HS-5 (cell line): ENCODE measurements at places on chromosomes 5 and 9.

DNA sequence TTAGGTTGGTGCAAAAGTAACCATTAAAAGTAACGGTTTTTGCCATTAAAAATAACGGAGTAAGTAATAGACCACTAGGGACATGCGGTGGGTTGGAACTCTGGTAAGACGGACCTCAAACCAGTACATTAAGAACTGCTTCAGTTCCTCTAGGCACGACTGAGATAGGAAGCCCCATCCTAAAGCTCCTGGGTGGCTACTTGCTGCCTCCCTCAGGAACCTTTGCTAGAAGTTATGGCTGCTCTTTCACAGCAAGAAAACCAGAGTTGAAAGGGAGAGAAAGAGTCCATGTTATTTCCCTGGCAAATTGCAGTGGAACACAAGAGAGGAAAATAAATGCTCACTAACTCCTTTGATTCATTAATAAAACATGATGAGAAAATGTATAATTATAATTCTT lies 47.6 kb downstream of the MCTP1 start:
- no peak for DNase-seq

DNA sequence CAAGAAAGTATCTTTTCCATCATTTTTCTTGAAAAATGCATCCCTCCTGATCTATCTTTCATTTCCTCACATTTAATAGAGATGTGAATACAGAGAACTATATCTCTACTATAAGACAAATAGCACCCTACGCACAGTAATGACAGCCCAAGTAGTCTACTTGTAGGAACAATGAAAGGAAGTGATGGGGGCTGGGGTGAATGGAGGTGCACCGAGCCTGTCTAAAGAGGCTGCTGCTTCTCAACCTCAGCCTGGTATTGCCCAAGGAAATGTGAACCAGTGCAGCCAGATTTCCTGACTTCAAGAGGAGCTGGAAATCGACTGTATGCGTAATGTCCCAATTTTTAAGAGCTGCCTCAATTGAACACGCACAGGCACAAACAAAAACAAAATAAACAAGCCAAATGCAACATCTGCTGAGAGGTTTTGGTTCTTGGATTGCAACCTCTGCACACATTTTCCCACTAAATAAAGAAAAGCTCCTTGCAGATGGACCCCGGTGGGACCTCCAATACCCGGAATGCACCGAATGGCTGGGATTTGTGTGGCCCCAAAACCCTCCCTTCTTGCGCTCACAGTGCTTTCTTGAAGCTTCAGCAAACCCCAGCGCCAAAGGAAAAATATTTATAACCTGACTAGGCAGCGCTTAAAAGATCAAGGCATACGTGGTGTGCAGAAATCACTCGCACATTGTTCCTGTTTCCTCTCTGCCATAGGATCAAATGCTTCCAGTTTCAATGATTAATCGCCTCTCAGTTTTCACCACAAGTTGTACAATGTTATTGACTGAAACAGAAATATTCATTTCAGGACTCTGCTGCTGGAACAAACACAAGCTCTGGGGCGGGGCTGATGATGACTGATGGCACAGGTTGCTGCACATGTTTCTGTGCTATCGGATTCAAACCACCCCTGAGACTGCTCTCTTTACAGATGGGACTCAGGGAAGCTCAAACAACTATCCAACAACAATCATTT lies 68.3 kb downstream of the KCNIP1 start:
- DNase-seq = peak; percentile 35

DNA sequence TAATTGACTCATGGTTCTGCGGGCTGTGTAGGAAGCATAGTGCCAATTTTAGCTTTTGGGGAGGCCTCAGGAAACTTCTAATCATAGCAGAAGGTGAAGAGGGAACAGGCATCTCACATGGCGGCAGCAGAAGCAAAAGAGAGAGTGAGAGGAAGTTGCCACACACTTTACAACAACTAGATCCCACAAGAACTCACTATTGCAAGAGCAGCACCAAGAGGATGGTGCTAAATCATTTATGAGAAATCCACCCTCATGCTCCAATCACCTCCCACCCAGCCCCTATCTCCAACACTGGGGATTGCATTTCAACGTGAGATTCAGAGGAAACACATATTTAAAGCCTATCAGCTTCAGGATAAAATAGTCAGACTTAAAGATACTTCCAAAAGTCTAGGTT lies 36.1 kb upstream of the LPAR1 start:
- DNase-seq = no peak

- DNase-seq = peak; percentile 23
Measured at GRCh38 chr5:43602461-43603343, at the start of gene NNT. TSS of gene NNT (plus strand) at chr5:43603180. CDS start at chr5:43609196, 6,016 bp downstream.

- DNase-seq = no peak
Measured at GRCh38 chr9:85702726-85703289, 38.9 kb downstream of the AGTPBP1 start.

GRCh38 chr9:111282845-111283244 lies 47.2 kb downstream of the OR2K2 start:
- no peak for DNase-seq

DNA sequence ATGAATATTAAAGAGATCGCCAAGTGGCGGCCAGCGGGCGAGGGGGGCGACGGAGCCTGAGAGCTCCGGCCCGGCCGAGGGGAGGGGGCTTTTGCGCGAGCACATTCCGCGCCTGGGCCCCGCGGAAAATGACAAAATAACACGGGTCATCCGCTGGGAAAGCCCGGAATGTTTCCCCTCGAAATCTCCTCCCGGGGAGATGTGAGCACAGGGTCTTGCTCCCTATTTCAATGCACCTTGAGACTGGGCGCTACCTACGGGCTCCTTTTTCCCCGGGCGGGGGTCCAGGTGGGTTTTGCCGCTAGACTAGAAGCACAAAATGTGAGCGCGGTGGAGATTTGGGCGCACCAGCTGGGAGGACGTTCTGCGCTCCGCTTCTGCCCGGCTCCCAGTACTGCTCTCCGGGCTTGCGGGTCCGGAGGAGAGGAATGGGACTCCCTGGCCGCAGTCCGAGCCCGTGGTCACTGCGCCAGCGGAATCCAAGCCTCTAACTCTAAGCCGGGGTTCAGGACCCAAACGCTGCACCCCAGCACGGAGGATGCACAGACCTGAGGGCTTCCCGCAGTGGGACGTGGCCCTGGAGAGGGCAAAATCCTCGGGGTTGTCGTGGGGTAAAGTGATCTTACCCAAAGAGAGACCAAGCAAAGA lies 2.8 kb upstream of the PRDM12 start:
- DNase-seq = no peak

- no peak for DNase-seq
Measured at GRCh38 chr5:171429543-171429910, 10.1 kb downstream of the FGF18 start.

GRCh38 chr5:133403741-133404364 lies 208.5 kb downstream of the FSTL4 start:
- DNase-seq = no peak

DNA sequence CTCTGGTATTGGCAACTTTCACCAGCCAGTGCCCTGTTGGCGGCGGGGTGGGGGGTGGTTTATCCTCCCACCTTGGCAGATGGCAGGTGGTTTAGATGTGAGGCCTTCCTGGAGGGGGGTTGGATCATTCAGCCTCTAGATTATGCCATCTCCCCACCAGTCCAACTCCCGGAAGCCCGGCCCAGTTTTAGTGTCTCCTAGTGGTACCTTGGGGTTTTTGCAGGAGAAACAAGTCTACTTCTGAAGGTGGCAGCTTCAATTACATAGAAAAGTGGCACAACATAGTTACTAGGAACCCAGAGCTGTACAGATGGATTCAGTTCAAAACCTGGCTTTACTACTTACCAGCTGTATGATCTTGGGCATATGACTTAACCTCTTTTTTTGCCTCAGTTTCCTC lies 11.3 kb downstream of the PRLR start:
- no peak for DNase-seq

- DNase-seq = no peak
Measured at GRCh38 chr5:34001241-34001841, 6.5 kb downstream of the AMACR start.

GRCh38 chr5:149747833-149748366 lies 17.8 kb downstream of the PPARGC1B start:
- no peak for DNase-seq

DNA sequence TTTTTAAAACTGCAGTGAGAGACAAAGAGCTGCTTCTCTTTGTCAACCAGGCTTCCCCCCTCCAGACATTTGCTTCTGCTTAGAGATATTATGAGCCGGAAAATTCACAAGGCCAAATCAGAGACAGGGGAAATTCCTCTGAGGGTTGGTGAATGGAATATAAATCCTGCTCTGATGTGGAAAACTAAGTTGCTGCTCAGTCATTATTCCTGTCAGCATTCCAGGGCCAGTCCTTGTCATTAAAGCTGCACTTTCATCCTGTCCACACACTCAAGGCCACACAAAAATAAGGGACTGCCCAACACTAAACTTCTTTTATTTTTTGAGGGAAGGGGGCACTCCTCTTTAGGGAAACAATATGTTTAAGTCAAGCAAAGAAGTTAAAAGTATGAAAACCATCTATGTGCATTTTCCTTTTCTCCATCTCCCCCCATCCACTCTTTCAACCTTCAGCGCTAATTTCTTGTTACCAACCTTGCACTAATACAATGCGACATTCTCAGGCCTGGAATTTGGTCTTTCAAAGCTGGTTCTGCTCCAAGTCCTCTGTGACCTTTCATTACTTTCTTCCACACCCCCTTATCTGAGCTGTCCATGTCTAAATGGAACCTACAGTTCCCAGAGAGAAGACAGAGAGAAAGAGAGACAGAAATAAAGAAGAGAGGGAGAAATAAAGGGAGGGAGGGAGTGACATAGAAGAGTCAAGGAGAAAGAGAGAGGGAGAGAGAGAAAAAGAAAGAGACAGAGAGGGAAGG lies 118.9 kb upstream of the S1PR3 start:
- DNase-seq = no peak

DNA sequence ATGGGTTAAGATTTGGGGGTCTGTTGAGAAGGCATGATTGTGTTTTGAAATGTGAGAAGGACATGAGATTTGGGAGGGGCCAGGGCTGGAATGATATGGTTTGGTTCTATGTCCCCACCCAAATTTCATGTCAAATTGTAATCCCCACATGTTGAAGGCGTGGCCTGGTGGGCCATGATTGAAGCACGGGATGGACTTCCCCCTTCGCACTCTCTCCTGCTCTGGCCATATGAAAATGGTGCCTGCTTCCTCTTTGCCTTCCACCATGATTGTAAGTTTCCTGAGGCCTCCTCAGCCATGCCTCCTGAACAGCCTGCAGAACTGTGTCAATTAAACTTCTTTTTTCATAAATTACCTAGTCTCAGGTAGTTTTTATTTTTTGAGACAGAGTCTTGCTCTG lies 14.7 kb upstream of the NOTCH1 start:
- no peak for DNase-seq

- DNase-seq = no peak
Measured at GRCh38 chr5:10789726-10790125, 28.7 kb upstream of the DAP start.

DNA sequence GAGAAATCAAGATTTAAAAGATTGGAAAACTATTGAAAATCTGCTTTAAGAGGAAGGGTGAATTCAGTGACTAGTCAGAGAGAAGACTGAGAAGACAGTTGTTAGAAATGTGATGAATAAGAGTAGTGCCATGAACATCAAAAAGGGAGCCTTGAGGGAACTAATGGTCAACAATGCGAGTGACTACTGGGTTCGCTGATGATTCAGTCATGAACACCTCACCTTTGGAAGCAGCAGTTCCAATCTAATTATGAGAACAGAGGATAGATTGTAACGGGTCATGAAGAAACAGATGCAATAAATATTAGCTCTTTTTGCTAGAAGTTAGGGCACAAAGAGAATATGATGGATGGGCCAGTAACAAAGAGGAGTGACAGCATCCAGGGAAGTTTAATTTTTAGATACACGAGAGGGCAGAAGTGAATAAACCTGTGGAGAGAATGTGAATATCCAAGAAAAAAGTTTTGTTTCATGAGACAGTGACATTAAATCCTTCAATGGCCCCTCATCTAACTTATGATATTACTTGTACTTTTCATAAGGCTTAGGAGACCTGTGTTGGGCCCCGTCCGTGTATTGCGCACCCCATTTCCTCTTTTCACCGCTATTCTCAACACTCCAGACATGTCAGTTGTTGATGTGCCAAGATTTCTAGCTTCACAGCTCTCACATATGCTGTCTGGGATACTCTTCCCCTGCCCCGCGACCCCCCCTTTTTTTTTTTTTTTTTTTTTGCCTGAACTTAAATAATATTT lies 23.5 kb upstream of the IFNE start:
- no peak for DNase-seq

GRCh38 chr5:122997294-122997693 lies 39.2 kb downstream of the PPIC start:
- no peak for DNase-seq

- DNase-seq = peak; percentile 64
Measured at GRCh38 chr5:86968301-86968753, 299.4 kb upstream of the RASA1 start.

- no peak for DNase-seq
Measured at GRCh38 chr5:68270399-68270975, 54.9 kb downstream of the PIK3R1 start.

DNA sequence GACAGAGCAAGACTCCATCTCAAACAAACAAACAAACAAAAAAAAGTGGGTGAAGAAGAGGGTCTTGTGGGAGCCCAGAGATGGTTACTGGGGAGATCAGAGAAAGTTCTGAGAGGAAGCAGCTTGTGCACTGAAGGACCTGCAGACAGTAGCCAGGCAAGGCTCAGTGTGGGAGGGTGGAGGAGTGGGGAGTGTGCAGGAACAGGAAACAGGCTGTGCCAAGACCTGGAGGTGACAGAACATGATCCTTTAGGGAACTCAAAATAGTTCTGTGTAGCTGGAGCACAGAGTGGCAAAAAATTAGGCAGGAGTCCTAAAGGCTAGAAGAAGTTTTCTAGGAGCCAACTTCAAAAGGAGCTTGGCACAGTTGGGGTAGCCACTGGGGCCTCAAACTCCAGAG lies 19.2 kb upstream of the NANS start:
- no peak for DNase-seq

DNA sequence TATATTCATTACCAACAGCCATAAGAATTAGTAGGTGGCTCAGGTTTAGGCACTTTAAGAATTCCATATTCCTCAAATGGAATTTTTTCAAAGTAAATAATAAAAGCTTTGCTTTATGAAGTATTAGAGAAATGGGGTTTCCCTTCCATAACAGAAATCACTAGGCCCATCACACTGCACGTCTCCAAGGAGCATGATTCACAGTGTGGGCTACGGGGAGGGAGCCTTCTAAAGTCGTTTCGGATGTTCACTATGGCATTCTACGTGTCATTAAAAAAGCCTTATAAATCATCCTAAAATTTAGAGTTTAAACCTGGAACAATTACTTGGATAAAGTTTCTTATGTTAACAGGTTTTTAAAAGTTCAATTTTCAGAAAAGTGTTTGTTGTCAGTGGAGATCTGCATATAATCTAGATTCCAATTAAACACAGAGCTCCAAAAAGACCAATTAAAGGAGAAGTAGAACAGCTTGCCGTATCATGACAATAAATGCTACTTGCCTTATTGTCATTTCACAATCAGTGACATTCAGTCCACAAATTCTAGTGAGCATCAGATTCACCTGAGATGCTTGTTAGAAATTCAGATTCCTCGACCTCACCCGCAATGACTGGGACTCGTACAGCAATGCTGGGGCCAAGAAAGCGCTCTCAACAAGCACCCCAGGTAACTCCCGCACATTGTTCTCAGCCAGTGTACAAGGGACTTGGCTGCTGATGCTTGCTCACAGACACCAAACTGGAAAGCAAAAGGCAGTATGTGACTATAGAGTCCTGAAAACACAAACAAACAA lies 115.7 kb downstream of the NFIB start:
- DNase-seq = no peak
